SIG-M5 (cell line): ENCODE measurements at places on chromosomes 11 and 22.

- no peak for DNase-seq
Observed at GRCh38 chr22:27474711-27475547, 326.6 kb downstream of the MN1 start.

DNA sequence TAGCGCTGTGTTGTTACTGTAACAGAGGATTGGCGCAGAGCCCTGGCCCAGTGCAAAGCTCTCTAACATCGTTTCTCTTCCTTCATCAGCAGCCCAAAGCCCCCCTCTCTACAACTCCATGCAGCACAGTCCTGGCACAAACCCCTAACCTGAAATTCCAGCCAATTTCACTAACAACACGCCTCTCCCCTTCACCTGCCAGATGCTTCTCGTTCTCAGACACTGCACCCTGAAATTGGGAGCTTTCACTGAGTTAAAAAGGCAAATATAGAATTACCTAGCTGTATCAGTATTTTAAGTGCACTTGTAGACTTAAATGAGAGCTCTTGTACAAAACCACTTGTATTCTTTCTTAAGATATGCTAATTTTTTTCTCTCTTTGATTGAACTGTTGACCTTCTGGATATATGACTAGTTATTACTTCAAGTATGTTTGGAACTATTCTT is 16.3 kb downstream of the GRAP2 start:
- no peak for DNase-seq

DNA sequence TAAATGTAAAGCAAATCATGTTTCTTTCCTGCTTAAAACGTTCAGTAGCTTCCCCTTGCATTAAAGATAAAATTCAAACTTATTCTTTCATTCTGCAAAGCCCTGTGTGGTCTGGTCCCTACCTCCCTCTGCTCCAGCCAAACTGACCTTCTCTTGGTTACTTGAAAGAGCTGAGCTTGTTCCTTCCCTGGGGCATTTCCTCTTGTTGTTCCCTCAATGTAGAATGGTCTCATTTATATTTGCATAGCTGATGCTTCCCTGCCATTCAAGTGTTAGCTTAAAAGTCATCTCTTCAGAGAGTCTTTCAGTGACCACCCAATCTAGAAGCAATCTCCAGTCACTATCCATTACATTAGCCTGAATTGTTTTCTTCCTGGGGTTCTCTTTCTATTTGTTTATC is 1618.5 kb upstream of the TENM4 start:
- no peak for DNase-seq

GRCh38 chr11:64878223-64878493 is 263 bp downstream of the EHD1 start:
- no peak for DNase-seq

DNA sequence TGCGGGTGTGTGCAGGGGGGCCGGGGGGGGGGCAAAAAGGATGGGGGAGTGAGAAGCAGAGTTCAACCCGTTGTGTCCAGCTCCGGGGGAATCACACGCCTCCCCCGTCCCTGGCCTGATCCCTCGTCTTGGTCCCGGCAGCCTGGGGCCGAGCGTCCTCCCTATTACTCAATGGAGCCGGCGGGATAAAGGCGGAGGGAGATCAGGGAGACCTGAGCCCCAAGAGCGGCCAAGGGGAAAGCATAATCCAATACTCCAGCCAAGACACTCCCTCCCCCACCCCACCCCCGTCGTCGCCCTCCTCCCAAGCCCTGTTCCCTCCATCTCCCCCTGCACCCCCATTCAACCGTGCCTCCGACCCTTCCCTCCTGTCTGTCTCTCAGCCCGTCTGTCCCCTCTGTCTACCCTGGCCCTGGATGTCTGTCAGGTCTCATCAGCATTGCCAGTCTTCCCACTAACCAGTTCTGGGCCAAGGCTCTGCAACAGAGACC is 2.6 kb downstream of the PHOX2A start:
- no peak for DNase-seq

GRCh38 chr11:100735949-100736675 is 49.0 kb downstream of the ARHGAP42 start:
- no peak for DNase-seq

DNA sequence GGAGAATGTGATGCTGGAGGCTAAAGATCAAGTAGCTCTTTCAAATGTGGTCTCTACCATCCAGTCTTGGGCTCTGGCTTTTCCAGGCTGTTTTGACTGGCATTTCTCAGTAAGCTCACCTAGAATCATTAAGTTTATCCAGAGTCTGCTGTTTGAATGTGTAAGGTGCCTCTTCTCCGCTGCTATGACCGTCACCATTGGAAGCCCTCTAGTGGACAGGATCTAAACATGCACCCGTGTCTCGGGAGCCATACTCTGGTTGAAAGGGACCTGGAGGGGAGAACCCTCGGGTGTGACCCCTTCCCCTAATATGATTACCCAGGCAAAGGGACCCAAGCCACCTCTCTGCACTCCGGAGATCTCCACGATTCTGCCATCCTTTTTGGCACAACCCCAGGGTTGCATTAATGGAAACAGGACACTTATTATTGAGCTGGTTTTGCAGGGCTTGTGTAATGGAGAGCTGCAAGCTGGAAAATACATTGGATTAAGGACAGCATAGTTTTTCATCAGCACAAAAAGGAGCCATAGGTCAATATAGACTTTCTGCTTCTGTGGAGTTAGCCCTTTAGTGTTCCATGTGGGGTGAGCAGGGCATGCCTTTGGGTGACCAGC is 191.0 kb upstream of the LARGE1 start:
- DNase-seq: no peak

DNA sequence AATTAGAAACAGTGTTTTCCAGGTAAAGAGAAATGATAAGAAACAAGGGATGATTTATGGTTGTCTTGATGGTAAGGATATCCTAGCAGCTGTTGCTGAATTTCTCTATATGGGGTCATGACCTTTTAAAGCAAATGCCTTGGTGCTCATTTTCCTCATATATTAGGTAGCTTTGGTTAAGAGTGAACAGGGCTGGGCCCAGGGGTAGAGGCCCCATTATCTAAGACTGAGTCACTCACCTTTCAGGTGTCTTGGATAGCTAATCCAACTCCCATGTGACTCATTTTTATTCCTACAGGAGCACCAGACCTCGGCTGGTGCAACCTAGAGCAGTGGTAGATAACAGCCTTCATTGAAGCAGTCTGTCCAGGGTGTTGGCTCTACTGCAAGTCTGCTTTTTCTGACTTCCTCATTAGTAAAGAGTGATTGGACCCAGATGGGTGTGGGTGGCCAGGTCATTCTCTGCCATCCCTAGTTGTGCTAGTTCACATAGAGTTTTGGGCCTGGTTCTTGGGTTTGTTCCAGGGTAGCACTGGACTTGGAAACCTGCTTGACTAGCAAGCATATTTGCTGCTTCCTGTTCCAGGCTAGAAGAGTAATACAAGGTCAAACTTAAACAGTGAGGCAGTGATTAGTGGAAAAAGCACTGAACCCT is 37.4 kb downstream of the CTNND1 start:
- no peak for DNase-seq

GRCh38 chr11:64385945-64386704 is 27.2 kb downstream of the RPS6KA4 start:
- DNase-seq: no peak

GRCh38 chr22:42150727-42151590 is 20.3 kb upstream of the CYP2D6 start:
- no peak for DNase-seq

- no peak for DNase-seq
Observed at GRCh38 chr11:77510851-77511250, 37.0 kb upstream of the PAK1 start.

- no peak for DNase-seq
Observed at GRCh38 chr11:95337175-95337957, 106.4 kb upstream of the SESN3 start.

- DNase-seq: no peak
Observed at GRCh38 chr11:30344085-30344484, 21.2 kb downstream of the ARL14EP start.

GRCh38 chr11:58334708-58335107 is 24.2 kb downstream of the OR5B17 start:
- DNase-seq: no peak

- DNase-seq: no peak
Observed at GRCh38 chr11:20258376-20258895, 98.2 kb upstream of the DBX1 start.

DNA sequence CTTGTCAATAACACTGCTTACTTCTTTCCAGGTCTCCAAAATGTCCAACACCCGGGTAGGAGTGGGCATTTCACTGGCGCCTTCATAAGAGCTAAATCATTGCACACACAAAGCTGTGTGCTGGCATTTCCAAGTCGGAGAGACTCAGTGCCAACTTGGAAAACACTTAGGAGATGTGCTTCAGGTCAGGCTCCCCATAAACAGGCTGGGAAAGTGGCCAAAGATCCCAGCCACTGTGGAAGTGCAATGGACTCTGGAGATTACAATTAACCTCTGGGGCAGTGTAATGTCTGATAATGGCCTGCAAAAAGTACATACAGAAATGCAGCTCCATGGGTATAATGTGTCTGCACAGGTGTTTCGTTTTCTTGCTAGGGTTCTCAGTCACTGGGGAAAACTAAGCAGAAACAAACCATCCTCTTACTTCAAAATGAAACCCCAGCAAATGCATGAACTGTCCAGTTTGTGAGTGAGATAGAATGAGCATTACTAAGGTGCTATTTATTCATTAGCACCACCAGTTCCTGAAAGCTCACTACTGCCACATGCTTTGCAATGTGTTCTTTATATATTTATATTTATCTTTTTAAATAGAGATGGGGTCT is 79.0 kb downstream of the ABTB2 start:
- no peak for DNase-seq

DNA sequence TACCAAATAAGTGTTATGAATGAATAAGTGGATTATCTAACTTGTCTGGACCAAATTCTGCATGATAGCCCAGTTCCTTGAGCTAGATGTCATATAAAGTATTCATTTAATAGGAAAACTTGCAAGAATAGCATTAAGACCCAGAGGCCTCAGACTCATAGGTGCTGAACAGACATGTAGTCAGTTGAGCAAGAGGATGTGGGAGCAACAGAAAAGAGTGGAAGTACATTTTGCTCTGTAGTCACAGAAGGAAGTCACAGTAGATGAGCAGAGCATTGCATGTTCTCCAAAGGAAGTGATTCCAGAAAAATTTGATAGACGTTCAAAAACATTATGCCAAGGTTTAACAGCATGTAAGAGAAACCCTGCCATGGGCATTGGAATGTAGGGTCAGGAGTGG is 9.5 kb downstream of the HOATZ start:
- no peak for DNase-seq

- no peak for DNase-seq
Observed at GRCh38 chr11:63945477-63946163, 6.8 kb downstream of the NAA40 start.

GRCh38 chr11:82906236-82906635 is 4.7 kb downstream of the DDIAS start:
- DNase-seq: no peak

- peak; percentile 93 for DNase-seq
Observed at GRCh38 chr11:57792060-57792541, 30.5 kb downstream of the CTNND1 start.

GRCh38 chr11:2421226-2421994 is 20.9 kb downstream of the TSSC4 start:
- no peak for DNase-seq

GRCh38 chr11:46294365-46295309 is 17.2 kb downstream of the CREB3L1 start:
- no peak for DNase-seq

DNA sequence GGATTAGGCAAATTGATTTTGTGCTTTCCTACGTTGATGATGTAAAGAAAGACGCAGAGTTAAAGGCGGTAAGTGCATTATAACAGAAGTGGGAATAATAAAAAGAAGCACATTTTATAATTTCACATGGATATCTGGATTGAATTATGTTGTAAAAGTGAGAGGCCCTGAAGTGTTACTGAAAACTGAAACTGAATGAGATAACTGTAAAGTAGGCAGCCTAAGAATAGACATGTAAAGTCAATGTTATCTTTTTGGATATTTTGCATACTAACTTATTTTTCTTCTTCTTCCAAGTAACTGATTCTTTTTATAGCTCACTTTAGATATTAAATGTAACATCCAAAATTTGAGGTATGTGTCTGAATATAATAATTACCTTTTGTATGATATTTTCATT is 28.3 kb downstream of the ANO5 start:
- DNase-seq: no peak

DNA sequence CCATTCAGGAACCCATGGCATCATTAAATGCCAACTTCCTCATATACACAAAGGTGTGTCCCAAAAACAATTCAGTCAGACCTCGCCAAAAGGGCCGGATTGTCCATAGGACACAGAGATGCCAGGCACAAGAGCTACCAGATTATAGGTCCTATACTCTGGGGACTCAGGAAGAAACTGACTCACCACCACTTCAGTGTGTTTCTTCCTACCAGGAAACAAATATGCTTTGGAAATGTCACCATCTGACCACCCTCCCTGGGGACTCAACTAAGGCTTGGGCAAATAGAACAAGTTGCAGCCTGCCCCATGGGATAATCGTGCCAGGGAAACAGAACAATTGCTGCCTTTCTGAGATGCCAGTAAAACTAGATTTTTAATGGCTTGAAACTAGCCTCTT is 11.7 kb downstream of the POU2AF3 start:
- DNase-seq: no peak

DNA sequence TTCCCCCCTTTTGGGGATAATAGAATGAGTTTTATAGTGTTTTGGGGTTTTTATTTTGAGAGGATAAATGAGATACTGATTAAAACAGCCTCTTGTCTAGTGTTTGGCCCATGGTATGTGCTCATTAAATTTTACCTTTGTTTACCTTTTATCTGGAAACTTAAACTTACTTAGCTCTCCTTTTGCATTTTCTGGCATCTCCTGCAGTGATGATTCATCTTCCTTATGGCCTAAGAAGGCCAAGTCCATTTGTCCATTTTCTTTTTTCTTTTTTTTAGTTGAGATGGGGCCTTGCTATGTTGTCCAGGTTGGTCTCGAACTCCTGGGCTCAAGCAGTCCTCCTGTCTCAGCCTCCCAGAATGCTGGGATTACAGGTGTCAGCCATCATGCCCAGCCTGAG is 156.3 kb downstream of the COMMD9 start:
- no peak for DNase-seq

DNA sequence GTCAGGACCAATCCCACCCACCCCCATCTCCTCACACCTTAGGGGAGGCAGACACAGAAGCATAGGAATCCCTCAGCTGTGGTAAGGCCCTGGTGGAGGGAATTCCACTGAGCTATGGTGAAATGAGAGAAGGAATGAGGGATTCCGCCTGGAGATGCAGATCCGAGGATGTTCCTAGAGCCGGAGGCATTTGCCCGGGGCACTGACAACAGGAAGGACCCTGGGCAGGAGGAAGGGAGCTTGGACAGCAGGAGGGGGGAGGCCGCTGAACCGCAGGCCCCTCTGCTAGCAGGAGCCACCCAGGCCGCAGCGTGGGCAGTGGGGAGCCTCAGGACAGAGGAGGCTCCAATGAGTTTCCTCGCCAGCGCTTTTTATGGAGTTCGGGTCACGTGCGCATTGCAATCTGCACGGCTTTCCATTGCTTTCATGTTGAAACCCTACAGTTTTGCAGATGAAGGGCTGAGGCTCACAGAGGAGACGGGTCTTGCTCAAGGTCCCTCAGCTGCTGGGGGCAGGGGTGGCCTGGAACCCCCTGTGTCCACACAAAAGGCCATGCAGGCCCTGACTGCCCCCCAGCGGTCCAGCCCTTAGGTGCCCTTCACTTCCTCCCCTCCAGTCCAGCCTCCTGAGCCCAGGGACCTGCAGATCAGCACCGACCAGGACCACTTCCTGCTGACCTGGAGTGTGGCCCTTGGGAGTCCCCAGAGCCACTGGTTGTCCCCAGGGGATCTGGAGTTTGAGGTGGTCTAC is 15.5 kb downstream of the CSF2RB start:
- no peak for DNase-seq
